B cell (primary cell): ENCODE measurements at places on chromosomes 7 and 10.

GRCh38 chr7:56079450-56080185 lies 13.1 kb downstream of the PHKG1 start:
- no peaks in the 10 kb centered on the region for H3K36me3 ChIP-seq
- H3K27me3 ChIP-seq: no peaks in the 10 kb centered on the region
- H3K4me3 ChIP-seq: no peak overlapping the region
- no peaks in the 10 kb centered on the region for H3K4me1 ChIP-seq
- no peak overlapping the region for H3K27ac ChIP-seq
- no peak for DNase-seq

DNA sequence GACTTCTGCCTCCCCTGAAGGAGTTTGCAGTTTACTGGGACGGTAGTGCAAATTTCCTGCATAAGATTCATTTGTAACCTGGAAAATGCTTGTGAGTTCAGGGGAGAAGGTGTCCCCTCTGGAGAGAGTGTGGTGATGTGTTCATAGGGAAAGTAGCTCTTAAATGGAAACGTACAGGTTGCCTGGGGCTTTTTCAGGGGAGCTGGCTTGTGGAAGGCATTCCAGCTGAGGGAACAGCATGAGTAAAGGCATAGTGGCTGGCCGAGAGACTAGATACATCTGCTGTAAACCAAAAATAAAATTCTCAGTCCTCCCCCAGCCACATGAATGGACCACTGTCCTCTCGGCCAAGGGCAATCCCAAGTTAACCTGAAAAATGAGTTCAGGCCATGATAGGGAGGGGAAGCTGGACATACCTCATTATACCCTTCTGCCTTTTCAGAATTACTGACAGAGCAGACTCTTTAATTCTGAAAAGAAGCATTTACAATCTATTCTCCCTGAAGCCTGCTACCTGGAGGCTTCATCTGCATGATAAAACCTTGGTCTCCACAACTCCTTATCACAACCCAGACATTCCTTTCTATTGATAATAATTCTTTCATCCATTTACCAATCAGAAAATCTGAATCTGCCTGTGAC lies 123.7 kb downstream of the GALNT17 start:
- no peaks in the 10 kb centered on the region for H3K27me3 ChIP-seq
- no peak for DNase-seq
- H3K4me1 ChIP-seq: no peaks in the 10 kb centered on the region

DNA sequence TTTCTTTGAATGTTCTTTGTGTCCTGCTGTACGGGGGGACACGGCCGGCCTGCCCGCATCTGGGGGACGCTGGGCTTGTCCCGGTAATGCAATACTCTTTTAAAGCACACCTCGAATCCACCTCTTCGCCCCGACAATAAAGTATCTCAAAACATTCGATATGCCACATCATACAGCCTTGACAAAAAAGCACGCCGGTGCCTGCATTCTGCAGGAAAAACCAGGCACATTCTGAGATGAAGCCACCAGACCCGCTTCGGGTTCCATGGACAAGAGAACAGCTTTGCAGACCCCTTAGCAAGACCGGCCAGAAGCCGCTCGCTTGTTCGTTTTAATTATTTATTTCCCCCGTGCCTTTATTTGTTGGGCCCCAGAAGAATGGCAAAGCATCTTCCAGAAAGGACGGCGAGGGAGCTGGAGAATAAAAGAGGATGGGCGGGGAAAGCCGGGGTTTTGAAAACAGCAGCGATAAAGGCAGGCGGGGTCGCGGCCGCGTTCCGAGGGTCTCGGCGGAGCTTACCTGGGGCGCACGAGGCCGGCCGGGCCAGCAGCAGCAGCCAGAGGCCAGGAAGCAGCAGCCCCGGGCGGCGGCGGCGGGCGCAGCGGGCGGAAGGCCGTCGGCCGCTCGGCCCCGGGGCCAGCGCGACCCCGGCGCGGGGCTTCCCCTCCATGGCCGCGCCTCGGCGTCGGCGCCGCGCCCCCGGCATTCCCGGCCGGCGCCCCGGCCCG lies 462 bp downstream of the KIAA1549 start:
- H3K27me3 ChIP-seq: no peaks in the 10 kb centered on the region
- no peak overlapping the region for H3K27ac ChIP-seq
- H3K4me1 ChIP-seq: peaks cover 12% of the 10 kb centered on the region
- H3K36me3 ChIP-seq: no peaks in the 10 kb centered on the region
- DNase-seq: peak; percentile 28
- peak overlapping the region; percentile 52 for H3K4me3 ChIP-seq

DNA sequence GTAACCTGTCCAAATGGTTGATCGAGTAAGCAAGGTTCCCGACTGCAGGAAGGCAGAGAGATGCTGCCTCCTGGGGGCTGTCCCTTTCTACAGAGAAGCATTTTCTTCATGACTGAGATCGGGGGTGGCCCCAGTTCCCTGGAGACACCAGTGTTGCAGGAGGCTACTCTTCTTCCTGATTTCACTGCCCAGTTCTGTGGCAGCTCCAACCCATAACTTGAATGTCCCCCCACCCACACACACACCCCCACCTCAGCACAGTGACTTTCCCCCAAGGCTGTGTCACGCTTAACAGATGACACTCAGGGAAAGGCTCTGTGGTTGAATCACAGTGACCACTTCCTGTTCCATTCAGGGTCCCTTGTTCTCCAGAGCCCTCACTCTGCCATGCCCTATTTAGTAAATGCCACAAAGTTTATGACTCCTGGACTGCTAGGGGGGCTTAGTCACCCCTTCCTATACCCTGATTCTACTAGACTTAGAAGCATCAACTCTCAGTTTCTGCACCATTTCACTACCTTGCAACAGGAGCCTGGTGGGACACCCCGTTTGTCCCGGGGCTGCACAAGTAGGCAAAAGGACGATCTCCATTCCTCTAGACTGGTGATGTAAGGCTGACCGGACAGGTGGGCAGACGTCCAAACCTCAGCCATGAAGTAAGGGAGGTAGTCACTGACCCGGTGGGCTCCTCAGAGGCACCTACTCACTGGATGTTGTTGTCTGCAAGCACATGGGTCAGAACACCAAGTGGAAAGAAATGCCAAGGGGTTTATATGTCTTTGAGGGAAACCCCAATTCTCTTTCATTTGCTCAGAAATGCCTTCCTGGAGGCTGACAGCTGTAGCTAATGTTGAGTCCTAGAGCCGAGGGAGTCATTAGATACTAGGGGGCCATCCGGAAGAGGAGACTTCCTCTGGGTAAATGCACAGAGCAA lies 31.3 kb upstream of the SMC3 start:
- H3K27ac ChIP-seq: no peak overlapping the region
- no peak overlapping the region for H3K4me3 ChIP-seq
- no peaks in the 10 kb centered on the region for H3K27me3 ChIP-seq

DNA sequence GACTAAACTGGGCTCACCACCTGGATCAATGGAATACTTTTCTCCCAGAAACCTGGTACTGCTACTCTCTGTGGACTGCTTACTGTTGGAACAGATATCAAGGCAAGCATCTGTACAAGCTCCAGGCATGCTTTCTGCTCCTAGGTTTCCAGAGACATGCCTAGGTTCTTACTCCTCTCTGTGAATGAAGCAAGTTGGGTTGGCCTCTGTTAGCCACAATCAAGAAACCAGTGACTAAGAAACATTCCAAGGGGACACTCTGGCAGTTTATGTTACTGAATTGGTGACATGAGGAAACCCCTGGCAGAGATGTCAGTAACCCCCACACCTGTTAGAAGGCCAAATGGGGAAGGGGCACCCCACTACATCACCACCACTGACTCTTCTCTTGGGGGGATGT lies 121.9 kb downstream of the GFRA1 start:
- no peaks in the 10 kb centered on the region for H3K36me3 ChIP-seq
- DNase-seq: no peak
- no peaks in the 10 kb centered on the region for H3K27me3 ChIP-seq
- H3K4me3 ChIP-seq: no peak overlapping the region
- H3K27ac ChIP-seq: no peak overlapping the region

- no peak overlapping the region for H3K4me3 ChIP-seq
- no peak for DNase-seq
- H3K27ac ChIP-seq: no peak overlapping the region
- H3K36me3 ChIP-seq: no peaks in the 10 kb centered on the region
Measured at GRCh38 chr7:20236790-20237189, 19.6 kb upstream of the MACC1 start.

DNA sequence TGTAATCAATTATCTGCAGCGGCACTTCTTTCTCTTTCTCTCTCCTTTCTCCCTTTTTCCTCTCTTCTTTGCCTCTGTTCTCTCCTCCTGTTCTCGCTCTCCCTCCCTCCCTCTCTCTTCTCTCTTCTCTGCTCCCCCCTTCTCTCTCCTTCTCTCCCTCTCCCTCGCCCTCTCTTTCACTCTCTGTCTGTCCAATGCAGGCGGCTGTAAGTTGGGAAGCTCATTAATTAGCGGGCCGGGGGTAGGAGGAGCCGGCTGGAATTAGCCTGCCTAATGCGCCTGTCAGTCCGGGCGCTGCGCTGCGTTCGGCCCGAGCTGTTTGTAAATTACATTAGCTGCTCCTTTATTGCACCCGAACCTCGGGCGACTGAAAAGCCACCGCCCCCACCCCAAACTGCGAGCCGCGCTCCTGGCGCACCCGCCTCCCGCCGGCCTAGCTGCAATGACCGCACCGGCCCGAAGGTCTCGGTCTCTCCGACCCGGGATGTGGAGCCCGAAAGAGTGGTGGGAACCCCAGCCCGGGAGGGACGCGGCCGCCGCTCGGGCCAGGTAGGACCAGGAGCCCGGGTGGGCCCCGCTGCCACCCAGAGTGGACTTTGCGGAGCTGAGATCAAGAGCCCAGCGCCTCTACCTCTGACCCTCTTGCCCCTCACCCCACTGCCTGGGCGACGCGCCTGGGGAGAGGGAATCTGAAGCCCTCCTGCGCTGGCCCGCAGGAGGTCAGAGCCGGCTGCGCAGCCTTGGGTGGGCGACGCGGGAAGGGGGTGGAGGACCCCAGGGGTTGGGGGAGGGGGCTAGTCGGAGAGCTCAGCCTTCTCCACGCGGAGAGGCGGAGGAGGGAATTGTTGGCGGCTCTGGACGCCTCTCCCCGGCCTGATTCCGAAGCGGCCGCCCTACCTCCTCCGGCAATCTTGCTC lies at the start of gene LBX1:
Gene LBX1 (minus strand): TSS at position 198 of the 917 bp plus-strand sequence. CDS start 648 bp downstream, outside the sequence.
- no peak for DNase-seq
- peaks cover 46% of the 10 kb centered on the region for H3K4me1 ChIP-seq
- no peak within 1 kb of the TSS for H3K27ac ChIP-seq
- H3K27me3 ChIP-seq: peaks cover 70% of the 10 kb centered on the region
- no peaks in the 10 kb centered on the region for H3K36me3 ChIP-seq

DNA sequence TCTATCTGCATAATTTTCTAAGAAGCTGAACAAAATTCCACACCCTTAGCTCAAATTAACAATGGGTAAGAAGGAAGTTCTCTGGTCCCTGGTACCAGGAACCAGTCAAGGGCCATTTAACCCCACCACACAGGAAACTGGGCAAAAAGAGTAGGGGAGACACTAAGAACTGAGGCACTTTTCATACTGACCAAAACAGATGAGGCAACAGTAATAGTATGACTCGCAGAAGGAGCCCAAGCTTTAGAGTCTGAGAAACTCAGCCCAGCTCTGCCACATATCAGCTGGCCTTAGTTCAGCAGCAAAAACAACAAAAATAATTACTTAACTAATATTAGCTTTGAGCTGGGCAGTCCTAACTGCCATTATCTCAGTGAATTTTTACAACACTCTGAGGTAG lies 221.2 kb downstream of the FAM107B start:
- H3K4me1 ChIP-seq: peaks cover 59% of the 10 kb centered on the region
- H3K27me3 ChIP-seq: no peaks in the 10 kb centered on the region
- DNase-seq: no peak
- no peak overlapping the region for H3K4me3 ChIP-seq
- H3K36me3 ChIP-seq: no peaks in the 10 kb centered on the region
- H3K27ac ChIP-seq: no peak overlapping the region

DNA sequence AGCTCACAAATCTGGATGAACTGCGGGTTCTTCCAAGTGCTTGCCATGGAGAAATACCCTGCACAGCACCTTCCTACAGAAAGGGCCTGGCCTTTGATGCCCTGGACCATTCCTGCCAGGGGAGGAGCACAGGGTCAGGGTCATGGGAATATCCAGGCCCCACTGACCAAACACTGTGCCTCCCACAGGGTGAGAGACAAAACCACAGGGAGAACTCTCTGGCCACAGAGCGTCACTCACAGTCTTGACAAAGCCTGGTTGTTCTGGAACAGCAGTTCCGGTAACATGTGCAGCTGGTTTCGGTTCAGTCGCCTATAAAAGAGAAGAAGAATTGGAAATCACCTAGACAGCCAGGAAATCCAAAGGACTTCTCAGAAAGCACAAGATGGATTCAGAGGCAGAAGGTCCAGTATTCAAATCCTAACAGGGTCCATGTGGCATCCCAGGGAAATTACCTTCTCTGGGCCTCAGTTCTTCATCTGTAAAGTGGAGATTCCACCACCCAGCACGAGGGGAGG lies 28.1 kb downstream of the SLIT1 start:
- H3K4me3 ChIP-seq: no peak overlapping the region
- H3K27ac ChIP-seq: no peak overlapping the region

DNA sequence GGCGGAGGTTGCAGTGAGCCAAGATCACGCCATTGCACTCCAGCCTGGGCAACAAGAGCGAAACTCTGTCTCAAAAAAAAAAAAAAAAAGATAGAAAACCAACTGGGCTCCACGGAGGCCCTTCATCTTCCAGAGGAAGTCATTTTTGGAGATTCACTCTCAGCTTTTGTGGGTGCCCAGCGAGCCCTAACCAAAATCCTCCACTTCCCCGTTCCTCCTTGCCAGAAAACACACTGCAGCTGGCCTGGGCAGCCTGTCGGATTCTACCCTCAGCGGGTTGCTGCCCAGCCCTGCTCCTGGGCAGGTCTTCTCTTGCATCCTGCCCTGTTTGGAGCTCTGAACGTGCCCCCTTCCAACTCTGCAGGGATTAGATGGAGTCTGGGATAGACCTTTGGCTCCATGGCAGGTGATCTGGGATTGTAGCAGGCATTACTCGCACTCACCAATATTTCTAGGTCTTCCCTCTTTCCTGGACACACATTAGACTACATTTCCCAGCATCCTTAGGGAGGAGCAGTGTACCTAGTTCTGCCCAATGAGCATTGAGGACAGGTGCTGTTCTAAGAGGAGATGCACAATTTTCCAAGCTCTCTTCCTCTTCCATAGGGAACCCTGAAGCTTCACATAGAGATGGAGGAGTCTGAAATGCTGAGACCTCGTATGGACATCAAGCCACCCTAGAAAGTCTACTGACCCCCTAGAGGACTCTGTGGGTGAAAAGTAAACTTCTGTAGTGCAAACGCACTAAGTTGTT lies 4.6 kb downstream of the GRID2IP start:
- no peak for DNase-seq
- H3K27ac ChIP-seq: no peak overlapping the region
- no peak overlapping the region for H3K4me3 ChIP-seq
- H3K4me1 ChIP-seq: peaks cover 14% of the 10 kb centered on the region
- no peaks in the 10 kb centered on the region for H3K27me3 ChIP-seq
- H3K36me3 ChIP-seq: no peaks in the 10 kb centered on the region
